Esophagus squamous epithelium (tissue), 5 donors: ENCODE measurements at places on chromosomes 2 and 18.

GRCh38 chr2:158366342-158366741 lies 90.2 kb downstream of the CCDC148 start:
- DNase-seq, result no peak

GRCh38 chr18:74638210-74638609 lies 40.5 kb downstream of the ZNF407 start:
- DNase-seq, result no peak

DNA sequence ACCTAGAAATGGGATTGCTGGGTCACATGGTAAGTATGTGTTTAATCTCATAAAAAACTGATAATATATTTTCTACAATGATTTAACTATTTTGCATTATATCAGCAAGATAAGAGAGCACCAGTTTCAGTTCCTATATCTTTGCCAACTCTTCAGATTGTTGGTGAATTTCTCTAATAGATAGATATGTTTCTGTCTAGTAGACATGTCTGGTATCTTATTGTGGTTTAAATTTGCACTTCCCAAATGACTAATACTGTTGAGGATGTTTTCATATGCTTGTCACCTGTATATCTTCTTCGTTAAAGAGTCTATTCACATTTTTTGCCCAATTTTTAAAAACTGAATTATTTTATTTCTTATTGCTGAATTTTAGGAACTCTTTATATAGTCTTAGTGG lies 113.8 kb upstream of the UXS1 start:
- no peak for DNase-seq

DNA sequence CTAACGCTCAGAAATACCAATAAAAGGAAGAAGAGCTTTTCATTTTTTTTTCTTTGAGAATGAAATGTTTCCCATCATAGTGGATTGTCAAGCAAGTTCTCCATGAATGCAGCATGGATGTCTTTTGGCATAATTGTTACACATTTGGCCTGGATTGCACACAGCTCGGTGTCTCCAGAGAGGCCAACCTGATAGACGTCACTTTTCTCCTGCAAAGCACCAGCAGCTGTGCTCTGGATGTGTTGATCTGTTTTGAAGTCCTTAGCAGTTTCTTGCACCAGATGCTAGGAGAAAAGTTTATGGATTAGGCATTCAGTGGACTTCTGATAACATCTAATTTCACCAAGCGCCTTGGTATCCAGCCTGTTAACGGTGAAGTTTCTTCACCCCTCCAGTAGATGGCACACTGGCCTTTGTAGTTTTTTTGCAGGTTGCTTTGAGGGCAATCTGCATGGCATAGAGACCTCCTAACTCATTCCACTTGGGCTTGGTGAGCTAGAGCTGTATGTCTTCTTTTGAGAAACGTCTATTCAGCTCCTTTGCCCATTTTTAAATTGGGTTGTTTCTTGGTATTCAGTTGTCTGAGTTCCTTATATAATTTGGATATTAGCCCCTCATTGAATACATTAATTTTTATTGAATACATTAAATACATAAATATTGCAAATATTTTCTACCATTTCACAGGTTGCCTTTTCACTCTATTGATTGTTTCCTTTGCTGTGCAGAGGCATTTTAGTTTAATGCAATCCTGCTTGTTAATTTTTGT lies 59.7 kb downstream of the PTH2R start:
- DNase-seq, result no peak

DNA sequence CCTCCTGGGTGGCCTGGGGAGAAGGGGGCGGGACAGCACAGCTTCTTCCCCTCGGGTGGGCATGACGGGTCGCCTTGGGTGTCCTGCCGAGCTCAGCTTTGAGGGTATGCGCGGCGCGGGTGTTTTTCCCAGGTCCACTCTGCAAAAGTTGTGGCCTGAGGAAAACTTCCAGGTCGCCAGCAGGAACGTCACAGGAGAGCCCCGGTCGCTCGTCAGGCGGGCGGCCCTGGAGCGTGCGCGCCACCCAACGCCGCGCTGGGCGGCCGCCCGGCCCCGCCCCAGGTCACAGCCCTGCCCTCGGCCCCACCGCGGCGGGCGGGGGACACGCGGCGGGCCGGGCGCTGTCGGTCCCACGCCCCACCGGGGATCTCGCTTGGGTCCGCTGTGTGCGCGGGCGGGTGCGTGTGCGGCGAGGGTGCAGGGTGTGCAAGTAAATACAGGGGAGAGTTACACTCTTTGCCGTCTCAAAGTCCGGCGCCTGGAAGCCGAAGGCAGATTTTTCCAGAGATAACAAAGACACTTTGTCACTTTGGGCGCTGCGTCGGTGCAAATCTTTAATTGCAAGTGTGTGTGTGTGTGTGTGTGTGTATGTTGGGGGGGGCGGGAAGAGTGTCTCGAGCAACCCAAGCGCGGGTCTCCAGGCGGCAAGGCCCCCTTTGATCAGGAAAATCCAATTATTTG lies 616 bp upstream of the SP5 start:
- no peak for DNase-seq

GRCh38 chr18:55853268-55853667 lies 265.3 kb upstream of the TCF4 start:
- DNase-seq, result no peak

DNA sequence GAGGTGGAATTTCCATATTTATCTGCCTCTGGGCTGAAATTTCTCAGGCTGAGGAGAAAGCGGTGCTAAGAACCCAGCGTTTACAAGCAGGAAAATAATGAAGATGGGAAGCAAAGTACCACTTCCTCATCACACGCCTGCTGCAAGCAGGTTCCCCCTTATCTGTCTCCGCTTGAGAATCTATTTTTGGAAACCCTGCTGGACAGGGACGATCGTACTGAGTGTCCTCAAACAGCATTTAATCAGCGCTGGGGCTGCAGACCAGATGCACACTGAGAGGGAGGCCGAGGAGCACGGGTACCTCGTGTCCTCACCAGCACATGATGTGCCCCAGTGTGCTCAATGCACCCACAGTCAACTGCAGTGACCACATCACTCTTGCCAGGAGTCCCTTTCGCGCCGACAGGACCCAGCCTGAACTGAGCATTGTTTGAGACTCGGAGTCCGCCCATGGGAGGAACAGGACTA lies 160.4 kb downstream of the HDAC4 start:
- DNase-seq, result no peak

GRCh38 chr2:235661167-235661937 lies 167.5 kb downstream of the AGAP1 start:
- DNase-seq, result no peak

- DNase-seq, result no peak
These were observed 123.9 kb upstream of the B3GNT2 start for GRCh38 chr2:62071760-62072680.

- DNase-seq, result no peak
These were observed 227.3 kb upstream of the CCDC68 start for GRCh38 chr18:55186588-55186987.

GRCh38 chr2:63628403-63628942 lies 39.7 kb downstream of the MDH1 start:
- DNase-seq, result no peak

DNA sequence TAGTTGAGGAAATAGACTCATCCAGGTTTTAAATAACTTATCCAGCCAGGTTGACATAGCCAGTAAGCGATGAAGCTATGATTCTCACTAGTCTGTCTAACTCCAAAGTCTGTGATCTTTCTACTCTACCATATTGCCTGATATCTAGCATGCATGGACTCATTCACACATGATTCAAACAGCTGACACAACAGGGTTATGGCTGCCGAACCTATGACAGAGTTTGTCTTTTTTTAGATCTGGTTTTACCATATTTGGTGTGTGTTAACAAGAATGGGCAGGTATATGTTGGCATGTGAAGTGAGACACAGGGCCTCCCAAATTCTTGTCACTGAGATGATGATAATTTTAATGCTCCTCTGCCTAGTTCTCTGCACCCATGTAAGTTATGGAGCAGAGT lies 210.6 kb downstream of the BABAM2 start:
- DNase-seq, result no peak

DNA sequence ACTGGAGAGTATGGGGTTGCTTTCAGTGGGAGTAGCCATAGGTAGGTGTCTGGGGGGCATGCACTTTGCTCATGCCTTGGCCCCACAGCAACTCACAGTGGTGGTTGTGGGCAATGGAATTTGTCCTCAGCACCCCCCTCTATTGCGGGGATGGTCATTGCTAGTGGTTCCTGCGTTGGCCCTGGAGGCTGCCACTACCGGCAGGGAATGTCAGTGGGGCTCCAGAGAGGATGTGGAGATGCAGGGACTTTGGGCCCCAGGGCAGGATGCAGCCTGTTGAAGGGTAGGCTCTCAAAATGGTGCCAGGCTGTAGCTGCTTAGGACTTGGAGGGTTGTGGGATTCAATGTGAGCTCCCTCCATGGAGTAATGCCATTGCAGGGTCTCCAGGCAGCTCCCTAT lies 125.0 kb downstream of the XRCC5 start:
- no peak for DNase-seq

DNA sequence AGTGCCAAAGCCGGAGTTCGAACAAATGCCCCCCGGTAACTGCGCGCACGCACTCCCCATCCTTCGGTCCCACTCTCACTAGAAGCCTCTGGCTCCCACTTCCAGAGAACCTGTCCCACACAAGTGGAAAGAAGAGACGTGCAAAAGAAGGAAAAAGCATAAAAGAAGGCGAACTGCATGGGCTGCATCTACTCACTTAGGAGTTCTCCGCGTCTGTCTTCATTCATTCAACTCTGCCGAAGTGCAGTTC lies 312 bp downstream of the NR4A2 start:
- DNase-seq, result no peak
